Stimulated activated CD4-positive, alpha-beta T cell treated with anti-CD3 and anti-CD28 coated beads, Interleukin-15, amount 100 ng/mL, for 48 hours (primary cell): ENCODE measurements at places on chromosomes 1 and 21.

DNA sequence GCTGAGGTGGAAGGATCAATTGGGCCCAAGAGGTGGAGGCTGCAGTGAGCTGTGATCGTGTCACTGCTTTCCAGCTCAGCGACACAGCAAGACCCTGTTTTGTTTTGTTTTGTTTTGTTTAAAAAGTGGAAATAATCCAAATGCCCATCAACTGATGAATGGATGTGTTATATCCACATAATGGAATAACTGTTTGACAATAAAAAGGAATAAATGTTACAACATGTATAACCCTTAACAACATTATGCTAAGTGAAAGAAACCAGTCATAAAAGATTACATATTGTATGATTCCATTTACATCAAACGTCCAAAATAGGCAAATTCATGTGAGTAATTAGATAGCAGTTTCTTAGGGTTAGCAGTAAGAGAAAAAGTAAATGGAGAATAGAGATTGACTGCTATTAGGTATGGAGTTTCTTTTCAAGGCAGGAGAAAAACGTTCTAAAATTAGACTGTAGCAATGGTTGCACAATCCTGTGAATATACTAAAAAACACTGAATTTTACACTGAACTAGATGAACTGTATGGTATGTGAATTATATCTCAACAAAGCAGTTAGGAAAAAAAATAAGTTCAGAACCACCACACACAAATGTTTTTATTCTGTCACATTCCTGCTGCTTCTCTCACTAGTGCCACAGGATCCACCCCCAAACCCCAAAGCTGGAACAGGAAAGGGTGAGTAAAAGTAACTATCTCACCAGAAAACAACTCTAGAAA, 15.7 kb downstream of the FOXJ3 start:
- no peak for DNase-seq

GRCh38 chr1:219128957-219129356, 44.7 kb upstream of the LYPLAL1 start:
- no peak for DNase-seq

DNA sequence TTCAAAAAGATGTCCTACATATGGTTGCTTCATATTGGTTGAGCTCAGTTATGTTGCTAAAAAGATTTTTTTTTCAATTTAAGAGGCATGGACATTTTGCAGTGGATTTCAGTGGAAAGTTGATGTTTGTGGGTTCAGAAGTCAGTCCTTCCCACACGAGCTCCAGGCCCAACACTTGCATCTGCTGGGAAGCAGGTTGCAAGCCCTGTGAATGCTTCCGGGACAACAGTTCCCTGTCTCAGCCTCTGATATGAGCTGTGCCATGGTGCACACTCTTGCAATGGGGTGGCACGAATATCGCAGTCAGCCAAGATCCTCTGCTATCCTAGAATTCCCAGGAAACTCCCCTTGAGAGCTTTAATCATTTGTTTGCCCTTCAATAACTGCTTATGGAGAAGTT, 30.3 kb upstream of the ABCG1 start:
- DNase-seq: no peak

DNA sequence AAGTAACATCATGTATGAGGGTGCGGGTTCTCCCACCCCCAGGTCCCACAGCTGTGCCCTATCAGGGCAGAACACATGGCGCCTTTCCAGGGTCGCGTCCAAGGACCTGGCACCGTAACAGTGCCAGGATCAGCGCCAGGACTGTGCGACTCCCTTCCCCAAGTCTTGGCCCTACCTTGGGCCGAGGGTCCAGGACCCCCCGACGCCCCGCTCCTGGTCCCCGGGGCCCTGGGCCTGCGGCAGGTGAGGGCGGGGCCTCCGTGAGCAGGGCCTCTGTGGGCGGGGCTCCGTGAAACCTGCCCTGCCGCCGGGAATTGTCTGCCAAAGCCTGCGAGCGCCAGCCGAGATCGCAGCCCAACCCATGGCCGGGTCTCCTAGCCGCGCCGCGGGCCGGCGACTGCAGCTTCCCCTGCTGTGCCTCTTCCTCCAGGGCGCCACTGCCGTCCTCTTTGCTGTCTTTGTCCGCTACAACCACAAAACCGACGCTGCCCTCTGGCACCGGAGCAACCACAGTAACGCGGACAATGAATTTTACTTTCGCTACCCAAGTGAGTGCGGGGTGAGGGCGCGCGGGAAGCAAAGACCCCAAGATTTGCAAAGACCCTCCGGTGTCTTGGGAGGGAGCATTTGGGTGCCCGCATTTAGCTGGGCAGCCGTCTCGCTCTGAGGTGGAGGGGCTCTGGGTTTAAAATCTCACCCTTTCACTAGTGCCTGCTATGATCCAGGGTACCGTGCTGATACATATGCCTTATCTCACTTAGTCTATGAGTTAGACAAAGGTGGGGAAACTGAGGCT, at the start of gene RHBG:
RHBG (plus strand) TSS at position 323 of the 796 bp plus-strand sequence; CDS start at position 362, 39 bp downstream.
- DNase-seq: no peak

- DNase-seq: no peak
Observed at GRCh38 chr1:154969860-154970452, 591 bp downstream of the SHC1 start.

DNA sequence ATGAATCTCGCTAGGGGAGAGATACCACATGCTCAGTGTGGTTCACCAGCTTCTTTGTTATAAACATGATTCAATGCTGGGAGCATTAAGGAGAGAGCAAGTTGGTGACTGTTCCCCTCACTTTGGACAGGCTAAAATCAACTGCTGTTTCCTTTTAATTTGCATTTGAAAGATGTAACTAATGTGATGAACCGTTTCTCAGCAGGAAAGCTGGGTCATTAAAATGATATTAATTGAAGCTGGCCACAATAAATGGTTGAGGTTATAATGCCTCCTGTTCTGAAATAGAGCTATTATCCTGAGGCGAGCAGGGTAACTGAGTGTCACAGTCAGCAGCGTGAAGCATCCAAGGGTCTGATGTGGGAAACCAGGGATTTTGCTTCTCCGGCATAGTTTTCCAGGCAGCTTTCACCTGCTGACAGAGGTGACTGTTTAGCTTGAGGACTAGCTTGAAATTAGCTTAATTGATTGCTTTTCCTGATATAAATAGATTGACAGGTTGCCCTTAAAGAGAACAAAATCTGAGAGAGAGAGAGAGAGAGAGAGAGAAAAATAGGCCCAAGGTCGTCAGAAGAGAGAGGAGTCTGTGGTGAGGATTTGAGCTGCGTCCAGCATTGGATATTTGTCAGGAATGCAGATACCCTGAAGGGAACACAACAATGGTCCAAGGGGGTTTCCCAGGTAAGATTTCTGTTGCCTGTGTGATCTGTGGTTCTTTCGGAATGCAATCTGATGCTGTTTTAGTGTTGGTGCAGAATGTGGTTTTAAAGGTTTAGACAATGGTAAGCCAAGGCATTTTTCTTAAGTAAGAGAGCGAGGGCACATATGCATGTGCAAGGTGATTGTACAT, 209.7 kb downstream of the PATJ start:
- DNase-seq: no peak

DNA sequence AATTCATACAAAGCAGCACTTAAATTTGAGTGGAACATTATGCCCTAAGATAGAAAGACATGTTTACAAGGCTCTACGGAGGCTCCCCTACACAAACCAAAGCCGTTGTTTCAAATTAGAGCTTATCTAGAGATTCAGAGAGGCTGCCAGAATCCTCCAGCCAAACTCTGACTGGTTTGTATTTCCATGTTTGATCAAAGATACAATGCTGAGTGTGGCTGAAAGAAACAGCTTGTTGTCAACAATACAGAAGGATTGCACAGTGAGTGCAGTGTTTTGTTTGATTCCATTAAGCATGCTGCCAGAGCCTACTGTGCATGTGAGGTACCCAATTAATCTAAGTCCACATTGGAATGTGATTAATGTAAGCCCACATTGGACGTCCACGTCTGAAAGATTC, 402.7 kb downstream of the DISC1 start:
- DNase-seq: no peak

DNA sequence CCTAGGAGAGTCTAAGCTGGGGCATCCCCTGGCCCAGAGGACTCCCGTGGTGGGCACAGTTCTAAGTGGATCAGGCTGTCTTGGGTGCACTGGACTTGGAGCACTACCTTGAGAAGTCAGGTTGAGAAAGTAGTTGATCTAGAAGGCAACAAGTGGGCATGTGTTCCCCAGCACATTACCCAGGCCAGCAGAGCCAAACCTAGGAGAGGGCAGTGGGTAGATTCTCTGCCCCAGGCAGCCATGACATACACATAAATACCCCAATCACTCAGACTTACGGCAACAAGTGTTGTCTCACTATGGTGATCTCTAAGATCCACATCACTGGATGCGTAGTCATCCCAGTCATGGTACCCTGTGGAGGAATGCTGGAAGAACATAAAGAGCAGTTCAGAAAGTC, 1.6 kb upstream of the PMF1 start:
- no peak for DNase-seq

DNA sequence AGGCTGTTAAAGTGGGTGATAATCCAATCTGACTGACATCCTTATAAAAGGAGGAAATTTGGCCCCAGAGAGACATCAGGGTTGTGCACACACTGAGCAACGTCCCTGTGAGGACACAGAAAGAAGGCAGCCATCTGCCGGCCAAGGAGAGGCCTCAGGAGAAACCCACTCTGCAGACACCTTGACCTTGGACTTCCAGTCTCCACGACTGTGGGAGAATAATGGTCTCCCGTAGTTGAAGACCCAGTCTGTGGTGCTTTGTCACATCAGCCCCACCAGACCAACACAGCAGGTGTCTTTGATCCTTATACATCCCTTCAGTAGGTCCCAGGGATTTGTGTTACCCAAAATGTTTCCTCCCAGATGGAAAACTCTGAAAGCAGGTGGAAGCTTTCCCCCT, 4.2 kb upstream of the DNAJC28 start:
- no peak for DNase-seq

DNA sequence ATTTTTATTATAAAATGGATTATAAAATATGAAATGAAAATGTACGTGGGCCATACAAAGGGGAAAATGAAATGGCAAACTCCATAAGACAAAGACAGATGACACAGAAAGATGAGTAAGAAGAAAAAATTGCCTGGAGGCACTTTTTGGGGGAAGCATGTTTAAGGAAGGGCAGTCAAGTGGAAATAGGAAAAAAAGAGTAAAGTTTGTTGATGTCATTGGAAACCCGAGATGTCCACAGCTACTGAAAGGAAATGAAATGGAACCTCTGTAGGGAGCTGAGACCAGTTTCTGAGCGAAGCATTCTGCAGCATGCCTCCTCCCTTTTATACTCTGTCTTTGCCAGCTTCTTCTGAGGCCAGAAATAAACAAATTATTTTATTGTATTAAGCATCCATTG, 203.4 kb upstream of the UBE2U start:
- DNase-seq: no peak

GRCh38 chr1:5368201-5368600, 624.0 kb downstream of the NPHP4 start:
- DNase-seq: no peak

DNA sequence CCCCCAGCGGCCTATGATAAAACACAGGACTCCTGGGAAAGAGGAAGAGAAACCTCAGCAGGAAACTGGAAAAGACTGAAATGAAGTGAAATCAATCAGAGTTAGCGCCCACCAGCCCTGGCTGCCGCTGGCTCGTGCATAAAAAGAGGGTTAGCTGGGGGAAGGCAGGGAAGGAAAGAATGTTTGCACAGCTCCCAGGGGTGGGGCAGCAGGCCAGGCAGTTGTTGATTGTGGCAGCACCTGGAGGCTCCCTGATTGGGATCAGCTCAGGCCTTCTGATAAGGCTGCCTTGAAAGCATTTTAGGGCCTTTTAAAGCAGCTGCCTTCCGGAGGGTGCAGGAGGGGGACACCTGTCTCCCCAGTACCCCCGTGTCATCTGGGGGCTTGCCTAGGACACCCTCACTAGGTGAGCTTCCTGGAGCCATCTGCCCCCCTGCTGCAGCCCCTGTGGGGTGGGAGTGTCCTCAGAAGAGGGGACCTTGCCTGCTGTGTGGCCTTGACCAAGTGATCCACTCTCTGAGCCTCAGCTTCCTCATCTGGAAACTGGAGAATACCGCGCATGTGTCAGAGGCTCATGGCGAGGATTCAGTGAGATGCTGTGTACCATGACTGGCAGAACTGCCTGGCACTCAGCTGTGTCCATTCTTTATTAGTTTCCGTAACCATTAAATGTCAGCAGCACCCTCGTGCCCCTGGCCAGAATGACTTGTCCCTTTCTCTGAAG, 6.6 kb downstream of the EPHB2 start:
- no peak for DNase-seq

- DNase-seq: no peak
Observed at GRCh38 chr1:119779869-119780356, 11.2 kb upstream of the HMGCS2 start.

- no peak for DNase-seq
Observed at GRCh38 chr1:226125831-226126230, 60.7 kb downstream of the ACBD3 start.

- DNase-seq: no peak
Observed at GRCh38 chr21:38688068-38688467, 117.7 kb upstream of the ETS2 start.

GRCh38 chr1:54965624-54966340, 14.6 kb upstream of the TMEM61 start:
- DNase-seq: no peak

GRCh38 chr1:77642941-77643340, 39.5 kb downstream of the ZZZ3 start:
- DNase-seq: no peak

DNA sequence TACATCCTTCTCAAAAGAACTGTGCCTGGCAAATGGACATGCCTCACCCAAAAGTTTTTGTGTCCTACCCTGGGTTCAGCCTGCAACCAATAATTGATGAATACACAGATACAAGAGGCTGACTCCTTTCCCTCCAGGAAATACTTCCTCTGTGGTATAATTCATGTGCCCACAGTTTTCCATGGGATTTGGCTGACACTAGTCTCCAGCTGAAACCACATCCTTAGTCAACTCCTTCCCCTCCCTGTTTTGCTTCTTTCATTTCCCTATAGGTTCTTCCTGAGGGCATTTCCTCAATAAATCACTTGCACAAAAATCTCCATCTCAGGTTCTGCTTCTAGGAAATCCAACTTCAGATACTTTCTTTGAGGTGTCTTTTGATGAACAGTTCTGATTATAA, 436.6 kb upstream of the C1orf87 start:
- no peak for DNase-seq

GRCh38 chr1:165259706-165260428, 96.6 kb downstream of the LMX1A start:
- no peak for DNase-seq

DNA sequence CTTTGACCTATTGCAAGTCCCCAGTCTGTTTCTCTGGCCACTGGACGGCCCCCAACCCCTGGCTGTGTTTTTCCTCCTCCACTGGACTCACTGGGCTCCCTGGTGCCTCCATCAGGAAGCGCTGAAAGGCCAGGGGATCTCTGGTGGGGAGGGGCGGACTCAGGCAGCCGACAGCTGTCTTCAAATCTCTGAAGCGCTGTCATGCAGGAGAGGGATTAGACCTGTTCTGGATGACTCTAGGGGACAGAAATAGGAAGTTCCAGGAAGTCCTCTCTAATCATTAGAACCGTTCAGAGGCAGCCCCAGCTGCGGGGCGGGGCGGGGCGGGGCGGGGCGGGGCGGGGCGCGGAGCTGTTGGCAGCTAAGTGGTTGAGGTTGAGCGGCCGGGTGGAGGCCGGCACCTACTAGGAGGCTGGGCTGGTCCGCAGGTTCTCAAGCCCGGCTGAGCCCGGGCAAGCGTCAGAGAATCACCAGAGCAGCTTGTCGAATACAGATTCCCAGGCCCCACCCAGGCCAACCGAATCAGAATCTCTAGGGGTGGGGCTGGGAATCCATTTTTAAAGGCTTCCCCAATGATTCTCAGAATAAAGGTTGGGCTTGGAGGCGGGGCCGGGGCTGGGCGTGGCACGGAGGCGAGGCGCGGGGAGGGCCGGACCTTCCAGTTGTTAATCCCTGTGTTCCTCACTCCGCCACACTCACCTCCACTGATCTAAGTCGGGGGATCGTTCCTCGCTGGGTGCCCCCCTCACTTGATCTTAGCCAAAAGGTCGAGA, 11.4 kb upstream of the PHLDA3 start:
- peak; percentile 40 for DNase-seq

GRCh38 chr1:218527737-218528136, 182.6 kb downstream of the TGFB2 start:
- DNase-seq: no peak
